ENCODE measurements at places on chromosomes 4 and X.

- DNase-seq = no peak
Measured at GRCh38 chrX:44071070-44071645, 98.0 kb upstream of the NDP start.

DNA sequence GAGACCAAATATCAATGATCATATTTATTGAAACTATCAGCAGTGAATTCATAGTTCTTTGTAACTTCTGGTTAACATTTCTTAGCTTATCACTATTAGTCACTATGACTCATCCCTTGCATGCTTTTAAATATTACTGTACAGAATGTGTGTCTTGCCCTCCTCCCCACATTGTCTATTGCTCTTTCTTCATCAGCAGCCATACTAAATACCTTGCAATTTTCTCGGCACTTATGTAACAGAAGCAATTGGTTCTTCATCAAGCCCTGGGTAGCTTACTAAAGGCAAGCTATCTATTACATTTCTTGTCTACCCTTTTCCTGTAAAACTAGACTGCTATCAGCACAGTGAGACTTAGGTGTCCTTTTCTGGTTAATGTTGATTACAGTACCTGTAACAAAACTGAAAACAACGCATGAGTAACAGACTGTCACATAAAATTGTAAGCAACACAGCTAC lies 8.2 kb downstream of the KLHL4 start:
- no peak for DNase-seq

GRCh38 chr4:77355731-77356130 lies 198.7 kb downstream of the CCNG2 start:
- DNase-seq = no peak

GRCh38 chr4:24896977-24897376 lies 15.9 kb downstream of the CCDC149 start:
- no peak for DNase-seq

- DNase-seq = no peak
Measured at GRCh38 chr4:127211650-127212560, 420.9 kb upstream of the INTU start.

GRCh38 chr4:71187404-71188155 lies 151.2 kb upstream of the SLC4A4 start:
- DNase-seq = no peak

DNA sequence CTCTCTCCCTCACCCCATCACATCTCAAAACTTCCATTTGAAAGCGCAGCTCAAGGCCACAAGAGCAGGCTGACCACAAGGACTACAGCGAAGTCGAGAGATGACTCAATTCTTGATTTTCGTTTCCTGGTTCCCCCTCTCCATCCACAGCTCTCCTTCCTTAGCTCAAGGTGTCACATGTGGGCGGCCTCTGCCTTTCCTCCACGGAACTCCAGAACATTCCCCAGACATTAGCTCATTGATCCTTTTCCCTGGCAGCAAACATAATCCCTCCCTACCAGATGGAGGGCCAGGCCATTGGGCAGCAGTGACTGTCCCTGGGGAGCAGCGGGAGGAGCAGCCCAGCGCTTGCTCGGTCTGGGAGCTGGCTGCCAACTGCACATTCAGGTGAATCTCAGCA lies 56.3 kb downstream of the CCDC149 start:
- DNase-seq = no peak

DNA sequence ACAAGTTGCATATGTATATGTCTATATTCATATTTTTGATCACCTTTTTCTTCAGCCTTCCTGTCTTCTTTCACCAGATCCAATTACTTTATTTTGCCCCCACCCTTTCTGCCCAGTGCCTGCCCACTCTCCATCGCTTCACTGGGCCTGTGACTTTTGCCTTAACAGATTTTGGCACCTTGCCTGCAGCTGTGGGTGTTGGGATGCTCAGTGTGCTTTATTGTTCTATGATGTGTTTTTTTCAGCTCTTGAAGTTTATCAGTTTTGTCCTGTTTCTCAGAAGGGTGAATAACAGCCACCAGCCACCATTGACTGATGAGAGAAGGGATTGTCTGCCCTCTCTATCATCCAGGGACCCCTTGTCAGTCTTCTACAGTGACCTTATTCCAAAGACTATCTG lies 77.2 kb upstream of the GALNT7 start:
- no peak for DNase-seq

DNA sequence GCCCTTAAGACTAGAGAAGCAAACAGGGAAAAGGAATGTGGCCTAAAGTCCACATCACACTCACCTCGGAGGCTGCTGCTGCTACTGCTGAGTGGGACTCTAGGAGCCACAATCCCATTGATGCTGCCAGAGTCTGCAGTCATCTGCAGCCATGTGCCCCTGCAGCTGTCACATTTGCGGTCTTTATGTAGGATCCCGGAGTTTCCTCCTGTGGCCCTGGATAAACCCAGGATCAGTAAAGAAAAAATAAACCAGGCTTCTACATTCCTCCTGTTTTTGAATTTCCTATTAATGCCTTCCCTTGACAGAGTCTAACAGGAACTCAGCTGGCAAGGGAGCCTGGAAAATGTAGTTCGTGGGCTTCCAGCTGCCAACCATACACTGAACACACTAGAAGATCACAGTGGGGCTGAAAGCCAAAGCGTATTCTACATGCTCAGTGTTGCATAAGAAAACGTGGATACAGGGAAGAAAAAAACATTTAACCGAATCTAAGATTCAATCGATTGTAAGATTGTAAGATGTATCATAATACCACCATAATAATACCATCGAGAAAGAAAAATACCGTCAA lies 10.3 kb upstream of the PHEX start:
- no peak for DNase-seq

- no peak for DNase-seq
Measured at GRCh38 chrX:118025226-118025625, 91.4 kb downstream of the KLHL13 start.

DNA sequence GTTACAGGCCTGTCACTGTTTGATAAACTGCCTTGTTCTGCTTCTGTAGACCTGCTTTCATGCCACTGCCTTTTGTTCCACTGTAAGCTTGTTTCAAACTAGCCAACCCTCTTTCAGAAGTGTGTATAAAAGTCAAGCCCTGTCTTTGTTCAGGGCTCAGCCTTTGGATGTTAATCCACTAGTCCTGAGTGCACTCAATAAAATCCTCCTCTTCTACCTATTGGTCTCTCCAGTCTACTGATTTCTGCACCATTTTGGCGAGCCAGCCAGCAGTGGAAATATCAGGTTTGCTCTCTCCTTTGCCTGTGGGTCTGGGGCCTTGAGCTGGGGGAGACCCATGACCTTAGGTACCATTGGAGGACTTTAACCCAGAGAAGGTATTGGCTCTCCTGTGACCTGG lies 901.6 kb upstream of the NDST4 start:
- DNase-seq = no peak

- no peak for DNase-seq
Measured at GRCh38 chr4:169640261-169640870, 20.0 kb downstream of the CLCN3 start.

DNA sequence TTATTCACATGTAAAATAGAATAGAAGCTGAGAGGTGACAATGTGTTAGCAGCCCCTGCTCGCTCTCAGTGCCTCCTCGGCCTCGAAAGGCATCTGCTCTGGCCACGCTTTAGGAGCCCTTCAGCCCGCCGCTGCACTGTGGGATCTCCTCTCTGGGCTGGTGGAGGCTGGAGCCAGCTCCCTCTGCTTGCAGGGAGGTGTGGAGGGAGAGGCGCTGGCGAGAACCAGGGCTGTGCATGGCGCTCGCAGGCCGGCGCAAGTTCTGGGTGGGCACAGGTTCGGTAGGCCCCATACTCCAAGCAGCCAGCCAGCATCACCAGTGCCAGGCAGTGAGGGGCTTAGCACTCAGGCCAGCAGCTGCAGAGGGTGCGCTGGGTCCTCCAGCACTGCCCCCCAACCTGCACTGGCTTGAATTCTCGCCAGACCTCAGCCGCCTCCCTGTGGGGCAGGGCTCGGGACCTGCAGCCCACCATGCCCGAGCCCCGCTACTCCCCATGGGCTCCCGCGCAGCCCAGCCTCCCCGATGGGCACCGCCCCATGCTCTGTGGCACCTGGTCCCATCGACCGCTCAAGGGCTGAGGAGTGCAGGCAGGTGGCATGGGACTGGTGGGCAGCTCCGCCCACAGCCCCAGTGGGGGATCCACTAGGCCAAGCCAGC lies 1346.7 kb upstream of the IGFBP7 start:
- DNase-seq = no peak

- no peak for DNase-seq
Measured at GRCh38 chr4:6230502-6230785, 30.1 kb upstream of the JAKMIP1 start.
